NCI-H510A (cell line): ENCODE measurements at places on chromosomes 12 and 14.

DNA sequence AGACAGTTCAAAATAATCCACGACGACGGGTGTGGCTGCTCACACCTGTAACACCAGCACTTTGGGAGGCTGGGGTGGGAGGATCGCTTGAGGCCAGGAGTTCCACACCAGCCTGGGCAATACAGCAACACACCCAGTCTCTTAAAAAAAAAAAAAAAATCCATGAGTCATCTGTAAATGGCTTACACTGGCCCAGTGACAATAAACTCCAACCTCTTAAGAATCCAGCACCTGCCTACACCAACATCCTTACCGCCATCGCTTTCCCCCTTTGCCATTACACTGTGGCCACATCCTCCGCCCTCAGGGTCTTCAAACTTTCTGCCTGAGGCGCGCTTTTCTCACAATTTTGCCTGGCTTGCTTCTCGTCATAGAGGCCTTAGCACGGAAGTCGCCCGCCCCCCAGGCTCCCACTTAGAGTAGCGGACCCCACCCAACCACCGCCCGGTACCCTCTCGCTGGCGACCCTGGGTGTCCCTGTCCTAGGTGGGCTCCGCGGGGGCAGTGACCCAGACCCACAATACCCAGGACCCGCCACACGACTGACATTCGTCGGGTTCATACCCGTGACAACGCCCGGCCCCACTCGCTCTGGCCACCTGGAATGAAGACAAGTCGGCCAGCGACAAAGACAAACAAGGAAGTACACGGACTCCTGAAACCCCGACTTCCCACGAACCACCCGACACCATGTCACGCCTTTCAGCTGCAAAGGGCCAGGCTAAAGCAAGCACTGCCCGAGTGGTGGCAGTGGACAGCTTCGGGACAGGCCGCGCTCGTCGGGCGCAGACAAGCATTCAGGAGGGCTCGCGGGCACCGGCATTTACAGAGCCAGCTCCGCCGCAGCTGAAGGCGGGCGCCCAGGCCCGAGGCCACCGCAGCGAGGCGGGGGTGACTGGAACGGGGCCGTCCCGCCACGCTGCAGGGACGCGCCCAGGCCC lies 636 bp downstream of the GOLGA3 start:
- no peak for DNase-seq

GRCh38 chr12:80941916-80942315 lies 4.2 kb upstream of the LIN7A start:
- DNase-seq, result no peak

DNA sequence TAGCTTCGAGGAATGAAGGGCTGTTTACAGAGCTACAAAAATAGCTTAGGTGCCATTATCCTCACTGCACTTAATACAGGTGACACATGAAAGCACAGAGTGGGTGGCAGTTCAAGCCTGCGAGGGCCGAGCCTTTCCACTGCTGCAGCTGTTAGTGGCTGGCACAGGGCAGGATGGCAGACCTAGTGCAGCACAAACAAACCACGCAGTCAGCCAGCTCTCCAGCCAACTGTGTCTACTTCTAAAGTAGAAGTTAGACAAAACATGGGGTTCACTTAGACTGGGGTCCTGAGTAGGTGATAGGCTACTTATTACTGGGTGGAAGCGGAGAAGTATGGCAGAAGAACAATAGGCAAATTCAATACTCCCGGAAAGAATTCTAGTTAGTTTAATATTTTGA lies 95.4 kb downstream of the DUSP16 start:
- DNase-seq, result no peak

DNA sequence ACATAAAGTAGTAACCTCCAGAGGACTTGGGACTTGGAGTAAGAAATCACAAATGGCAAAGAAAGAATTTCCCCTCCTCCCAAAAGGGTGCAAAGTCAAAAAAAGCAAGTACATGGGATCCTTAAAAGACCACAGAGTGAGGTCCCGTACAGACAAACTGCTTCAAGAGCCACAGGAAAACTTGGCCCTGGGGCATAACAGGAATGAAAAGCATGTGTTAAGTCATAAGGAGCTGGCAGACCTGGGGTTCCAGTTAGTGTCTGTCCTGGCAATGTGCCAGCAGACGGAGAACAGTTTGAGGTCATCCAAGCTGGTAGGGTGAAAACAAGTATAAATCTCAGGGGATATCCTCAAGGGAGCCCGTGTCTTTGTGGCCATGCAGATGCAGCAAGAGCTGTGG lies 73.2 kb downstream of the HSD17B6 start:
- no peak for DNase-seq

GRCh38 chr14:101928415-101928841 lies 35.9 kb upstream of the DYNC1H1 start:
- no peak for DNase-seq

GRCh38 chr14:88198446-88198845 lies 124.6 kb downstream of the KCNK10 start:
- DNase-seq, result no peak

DNA sequence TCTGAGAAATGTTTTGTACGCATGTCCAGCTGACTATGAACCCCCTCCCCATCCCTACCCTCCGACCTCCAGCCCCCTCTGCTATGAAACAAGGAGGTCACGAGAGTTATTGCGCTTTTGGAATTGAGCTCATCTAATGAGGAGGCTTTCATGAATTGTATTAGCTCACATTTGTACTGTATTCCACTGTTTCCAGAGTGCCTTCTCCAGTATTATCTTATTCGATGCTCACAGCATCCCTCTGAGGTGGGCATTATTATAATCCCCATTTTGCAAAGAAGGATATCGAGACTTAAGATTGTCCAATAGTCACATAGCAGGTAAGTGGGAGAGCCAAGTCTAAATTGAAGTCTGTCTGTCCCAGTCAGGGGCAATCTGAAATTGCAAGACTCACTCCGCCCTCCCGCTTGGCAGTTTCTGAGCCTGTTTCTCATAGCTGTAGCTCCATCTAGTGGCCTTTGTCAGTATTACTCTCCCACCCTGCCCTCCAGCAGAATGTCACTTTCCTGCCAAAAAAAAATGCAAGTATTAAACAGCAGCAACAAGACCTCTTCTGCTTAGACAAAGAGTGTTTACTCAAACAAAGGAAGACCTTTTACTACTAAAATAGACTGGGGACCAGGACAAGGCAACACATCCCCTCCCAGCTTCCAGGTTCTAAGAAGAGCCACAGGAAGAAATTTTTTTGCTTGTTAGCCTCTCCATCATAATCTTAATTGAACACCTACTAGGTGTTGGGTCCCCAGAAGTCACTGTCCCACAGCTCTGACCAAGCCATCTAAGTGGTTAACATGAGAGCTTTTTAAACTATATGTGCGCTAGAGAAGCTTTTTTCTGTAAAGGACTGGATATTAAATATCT lies 48.6 kb upstream of the TMEM233 start:
- DNase-seq, result peak; percentile 20

DNA sequence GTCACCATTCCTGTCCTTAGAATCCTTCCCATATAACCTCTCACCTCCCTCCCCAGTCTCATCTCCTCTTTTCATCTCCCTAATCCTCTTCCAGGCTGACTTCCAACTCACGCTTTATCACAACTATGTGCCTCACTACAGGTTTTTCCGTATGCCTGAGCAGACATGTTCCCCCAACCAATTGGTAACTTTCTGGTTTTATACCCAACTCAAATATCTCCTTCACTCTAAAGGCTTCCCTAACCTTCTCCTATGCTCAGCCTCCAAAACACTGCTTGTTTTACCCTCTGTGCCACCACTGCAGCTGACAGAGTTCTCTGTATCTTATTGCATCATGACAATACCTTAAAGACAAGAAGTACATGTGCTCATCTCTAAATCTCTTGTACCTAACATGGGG lies 139.7 kb downstream of the KSR2 start:
- DNase-seq, result no peak

DNA sequence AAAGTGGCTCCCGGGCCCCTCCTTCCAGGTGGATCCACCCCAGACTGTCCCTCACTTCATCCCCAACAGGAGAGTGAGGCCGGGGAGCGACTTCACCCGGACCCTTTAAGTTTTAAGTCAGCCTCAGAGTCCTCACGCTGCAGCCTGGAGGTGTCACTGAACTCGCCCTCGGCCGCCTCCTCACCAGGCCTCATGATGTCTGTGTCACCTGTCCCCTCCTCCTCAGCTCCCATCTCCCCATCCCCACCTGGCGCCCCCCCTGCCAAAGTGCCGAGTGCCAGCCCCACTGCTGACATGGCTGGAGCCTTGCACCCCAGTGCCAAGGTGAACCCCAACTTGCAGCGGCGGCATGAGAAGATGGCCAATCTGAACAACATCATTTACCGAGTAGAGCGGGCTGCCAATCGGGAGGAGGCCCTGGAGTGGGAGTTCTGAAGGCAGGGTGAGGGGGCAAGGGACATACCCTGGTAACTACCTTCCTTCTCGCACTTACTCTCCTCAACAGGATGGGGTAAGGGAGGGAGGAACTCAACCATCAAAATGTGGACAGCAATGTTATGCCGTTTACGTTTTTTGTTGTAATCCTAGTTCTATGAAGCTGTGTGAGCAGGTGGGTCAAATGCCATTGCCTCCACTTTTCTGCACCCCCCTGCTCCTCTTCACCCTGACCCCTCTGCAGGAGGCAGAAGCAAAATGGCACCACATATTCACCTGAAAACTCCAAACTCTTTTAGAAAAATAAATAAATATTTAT lies 20.8 kb downstream of the PHETA1 start:
- no peak for DNase-seq

GRCh38 chr12:24632466-24632865 lies 316.4 kb downstream of the BCAT1 start:
- DNase-seq, result no peak

- no peak for DNase-seq
Measured at GRCh38 chr12:93957168-93957567, 191.2 kb upstream of the PLXNC1 start.

DNA sequence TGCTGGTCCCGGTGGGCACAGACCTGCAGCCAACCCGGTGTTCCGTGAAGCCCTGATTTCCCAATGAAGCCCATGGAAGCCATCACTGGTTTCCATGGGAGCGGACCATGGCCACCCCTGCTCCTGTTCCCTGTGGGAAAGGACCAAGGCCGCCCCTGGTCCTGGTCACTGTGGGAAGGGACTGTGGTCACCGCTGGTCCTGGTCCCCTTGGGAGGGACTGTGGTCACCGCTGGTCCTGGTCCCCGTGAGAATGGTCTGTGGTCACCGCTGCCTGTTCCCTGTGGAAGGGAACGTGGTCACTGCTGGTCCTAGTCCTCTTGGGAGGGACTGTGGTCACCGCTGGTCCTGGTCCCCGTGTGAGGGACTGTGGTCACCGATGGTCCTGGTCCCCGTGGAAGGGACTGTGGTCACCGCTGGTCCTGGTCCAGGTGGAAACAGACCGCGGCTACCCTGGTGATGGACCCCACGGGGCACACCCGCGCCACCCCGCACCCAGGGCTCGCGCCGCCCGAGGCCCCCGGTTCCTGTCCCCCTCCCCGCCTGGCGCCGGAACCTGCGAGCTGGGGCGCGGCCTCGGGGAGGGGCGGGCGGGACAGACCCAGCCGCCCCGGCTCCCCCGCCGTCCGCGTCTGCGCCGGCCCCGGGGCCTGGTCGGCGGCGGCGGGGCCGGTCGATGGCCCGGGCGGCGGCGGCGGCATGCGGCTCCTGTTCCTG lies at the start of gene GLT1D1:
GLT1D1 (plus strand) TSS at position 594 of the 715 bp plus-strand sequence; CDS start at position 698, 104 bp downstream.
- no peak for DNase-seq

GRCh38 chr12:115588131-115588530 lies 689.4 kb downstream of the MED13L start:
- DNase-seq, result no peak

- DNase-seq, result no peak
Measured at GRCh38 chr12:116803013-116803736, 65.1 kb downstream of the RNFT2 start.

GRCh38 chr12:113722747-113723146 lies 243.4 kb downstream of the RBM19 start:
- DNase-seq, result no peak

GRCh38 chr14:54692284-54692772 lies 125.4 kb downstream of the SAMD4A start:
- DNase-seq, result no peak

DNA sequence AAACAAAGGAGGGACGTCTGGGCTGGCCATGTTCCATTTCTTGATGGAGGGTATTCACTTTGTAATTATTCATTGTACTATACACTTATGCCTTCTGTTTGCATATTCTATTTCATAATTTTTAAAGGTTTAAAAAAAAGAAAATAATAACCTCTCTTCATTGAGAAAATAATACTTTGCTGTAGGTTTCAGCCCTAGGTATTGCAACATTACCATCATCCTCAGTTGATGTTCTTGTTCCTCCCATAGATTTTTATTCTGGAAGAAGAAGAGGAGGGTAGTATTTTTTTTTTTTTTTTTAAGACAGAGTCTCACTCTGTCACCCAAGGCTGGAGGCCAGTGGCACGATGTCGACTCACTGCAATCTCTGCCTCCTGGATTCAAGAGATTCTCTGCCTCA lies 54.7 kb downstream of the PHLDA1 start:
- DNase-seq, result no peak

- no peak for DNase-seq
Measured at GRCh38 chr12:62930546-62931425, 4.2 kb downstream of the PPM1H start.

GRCh38 chr12:53289891-53290290 lies 5.5 kb upstream of the PFDN5 start:
- DNase-seq, result no peak

DNA sequence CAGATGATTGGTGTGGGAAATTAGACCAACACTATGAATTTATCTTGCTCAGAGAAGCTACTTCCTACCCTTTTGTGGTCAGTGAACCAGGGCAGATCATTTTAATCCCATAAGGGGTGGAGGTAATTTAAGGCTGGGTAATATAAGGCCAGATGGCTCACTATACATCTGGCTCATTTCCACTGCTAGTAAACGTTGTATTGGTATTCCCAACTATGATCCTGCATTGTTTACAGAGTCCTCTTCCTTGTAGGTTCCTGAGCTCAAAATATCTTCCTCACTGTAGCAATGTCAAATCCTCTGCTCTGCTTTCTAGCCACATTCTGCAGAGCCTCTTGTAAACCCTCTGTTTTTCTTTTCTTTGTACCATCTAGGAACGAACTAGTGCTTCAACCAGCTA lies 93.0 kb upstream of the MGAT4C start:
- no peak for DNase-seq

DNA sequence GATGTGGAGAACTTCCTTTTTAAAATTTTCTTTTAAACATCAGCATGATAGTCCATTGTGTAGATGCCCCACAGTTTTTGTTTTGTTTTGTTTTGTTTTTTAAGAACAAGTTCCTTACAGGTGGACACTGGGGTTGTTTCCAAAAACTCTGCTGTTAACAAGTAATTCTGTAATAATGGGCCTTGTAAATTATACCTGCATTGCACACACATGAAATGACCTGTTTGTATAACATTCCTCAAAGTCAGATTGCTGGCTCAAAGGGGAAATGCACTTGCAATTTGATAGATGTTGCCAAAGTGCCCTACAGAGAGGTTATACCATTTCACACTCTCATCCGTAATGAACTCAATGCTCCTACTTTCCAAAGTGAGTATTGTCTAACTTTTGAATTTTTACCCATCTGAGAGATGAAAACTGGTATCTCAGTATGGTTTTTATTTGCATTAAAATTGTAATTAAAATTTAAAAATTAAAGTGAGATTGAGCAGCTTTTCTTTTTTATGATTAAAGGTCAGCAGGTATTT lies 89.2 kb downstream of the SPPL3 start:
- DNase-seq, result no peak
